Activated T-helper 1 cell treated with anti-CD3 and anti-CD28 coated beads, Interleukin-2, amount 50 U/mL, for 16 hours (primary cell): ENCODE measurements at places on chromosomes 7 and 10.

GRCh38 chr7:88309819-88310218, 3.1 kb upstream of the STEAP4 start:
- no peak for DNase-seq

GRCh38 chr10:102773986-102774385, 30.2 kb downstream of the WBP1L start:
- no peak for DNase-seq

GRCh38 chr10:50367732-50368131, 116.4 kb upstream of the ASAH2 start:
- DNase-seq: no peak

DNA sequence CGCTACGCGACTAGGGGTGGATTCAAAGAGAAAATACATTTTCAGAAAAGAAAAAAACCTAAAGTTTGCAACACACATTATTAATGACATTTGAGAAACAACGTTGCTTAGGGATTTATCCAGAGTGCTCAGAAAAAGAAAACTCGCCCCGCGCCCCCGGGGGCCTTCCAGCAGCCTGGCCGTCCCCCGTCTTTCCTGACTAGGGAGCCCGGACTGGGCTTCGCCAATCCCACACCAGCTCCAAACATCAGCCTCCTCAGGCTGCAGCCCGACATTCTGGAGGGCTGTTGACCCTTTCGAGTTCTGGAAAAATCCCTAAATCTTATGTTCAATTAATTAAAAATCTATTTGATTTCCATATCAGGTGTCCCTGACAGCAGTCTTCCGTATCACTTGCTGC, 48.6 kb downstream of the CLEC2L start:
- DNase-seq: no peak

GRCh38 chr7:128114806-128115205, 83.6 kb upstream of the LRRC4 start:
- no peak for DNase-seq

GRCh38 chr10:90862908-90863514, 5.2 kb upstream of the HTR7 start:
- DNase-seq: no peak

DNA sequence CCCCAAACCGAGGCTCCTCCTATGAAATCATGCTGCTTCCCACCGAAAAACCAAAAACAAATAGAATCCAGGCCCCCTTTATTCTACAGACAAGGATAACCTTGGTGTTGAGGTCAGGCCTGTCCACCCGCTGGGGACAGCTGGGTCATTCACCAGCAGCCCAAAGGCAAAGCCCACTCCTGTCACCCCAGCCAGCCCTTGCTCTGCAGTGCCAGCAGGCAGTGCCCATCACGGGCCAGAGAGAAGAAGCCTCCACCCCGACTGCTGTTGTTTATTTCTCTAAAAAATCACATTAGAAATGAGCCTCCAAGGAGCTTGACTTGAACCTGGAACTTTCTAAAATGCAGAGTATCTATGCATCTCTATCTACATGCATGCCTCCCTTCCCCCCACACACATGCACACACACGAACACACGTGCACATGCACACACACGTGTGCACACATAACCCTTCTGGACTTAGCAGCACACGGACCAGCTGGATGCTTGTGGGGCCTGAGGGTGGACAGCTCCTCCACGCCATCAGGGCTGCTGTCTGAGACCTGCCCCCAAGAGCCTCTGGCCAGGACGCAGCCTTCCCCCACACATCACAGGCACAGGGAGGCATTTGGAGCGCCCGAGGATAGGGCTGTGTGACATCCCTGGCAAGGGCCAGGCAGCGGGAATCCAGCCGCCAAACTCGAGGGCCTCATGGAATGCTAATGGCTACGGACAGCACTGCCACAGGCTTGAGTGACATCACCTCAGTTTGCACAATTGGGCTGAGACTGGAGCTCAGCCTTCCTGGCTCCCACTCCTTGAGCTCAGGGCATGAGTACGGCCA, 22.8 kb downstream of the PRKAG2 start:
- DNase-seq: no peak

- no peak for DNase-seq
Observed at GRCh38 chr7:127587663-127588018, 570 bp upstream of the ARF5 start.

GRCh38 chr7:146074195-146074765, 42.3 kb upstream of the CNTNAP2 start:
- no peak for DNase-seq

GRCh38 chr10:89134963-89135362, 72.2 kb downstream of the CH25H start:
- no peak for DNase-seq

GRCh38 chr7:41912851-41913567, 210.1 kb upstream of the INHBA start:
- no peak for DNase-seq

GRCh38 chr7:152667958-152668357, 8.0 kb downstream of the XRCC2 start:
- DNase-seq: no peak

GRCh38 chr10:15775513-15775912, 55.8 kb upstream of the ITGA8 start:
- no peak for DNase-seq

- no peak for DNase-seq
Observed at GRCh38 chr10:81215498-81215897, 659.5 kb upstream of the NRG3 start.

DNA sequence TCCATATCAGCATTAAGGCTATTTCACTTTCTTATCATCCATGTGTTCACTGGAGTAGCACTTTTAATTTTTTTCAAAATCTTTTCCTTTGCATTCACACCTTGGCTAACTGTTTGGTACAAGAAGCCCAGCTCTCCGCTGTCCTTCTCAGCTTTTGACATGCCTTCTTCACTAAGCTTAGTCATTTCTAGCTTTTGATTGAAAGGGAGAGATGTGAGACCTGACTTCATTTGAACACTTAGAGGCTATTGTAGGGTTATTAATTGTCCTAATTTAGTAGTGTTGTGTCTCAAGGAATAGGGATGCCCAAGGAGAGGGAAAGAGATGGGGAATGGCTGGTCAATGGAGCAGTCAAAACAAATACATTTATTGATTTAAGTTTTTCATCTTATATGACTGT, 350.0 kb downstream of the CXCL12 start:
- no peak for DNase-seq

DNA sequence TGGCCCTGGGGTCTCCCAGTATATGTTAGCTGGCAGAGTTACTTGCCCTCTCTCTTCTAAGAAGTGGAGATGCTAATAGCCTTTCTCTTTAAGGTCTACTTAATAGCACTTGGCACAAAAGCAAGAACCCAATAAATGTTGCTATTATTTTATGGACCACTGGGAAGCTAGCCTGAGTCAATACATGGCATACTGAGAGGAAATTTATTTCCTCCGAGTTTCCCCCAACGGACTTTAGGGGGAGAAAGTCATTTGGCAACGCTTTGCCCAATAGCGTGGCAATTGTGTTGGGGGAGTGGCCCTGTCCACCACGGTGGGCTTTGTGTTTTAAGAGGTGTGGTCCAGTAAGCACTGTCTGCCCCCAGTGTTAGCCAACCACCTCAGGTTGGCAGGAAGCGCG, 87.4 kb upstream of the SMNDC1 start:
- DNase-seq: no peak

DNA sequence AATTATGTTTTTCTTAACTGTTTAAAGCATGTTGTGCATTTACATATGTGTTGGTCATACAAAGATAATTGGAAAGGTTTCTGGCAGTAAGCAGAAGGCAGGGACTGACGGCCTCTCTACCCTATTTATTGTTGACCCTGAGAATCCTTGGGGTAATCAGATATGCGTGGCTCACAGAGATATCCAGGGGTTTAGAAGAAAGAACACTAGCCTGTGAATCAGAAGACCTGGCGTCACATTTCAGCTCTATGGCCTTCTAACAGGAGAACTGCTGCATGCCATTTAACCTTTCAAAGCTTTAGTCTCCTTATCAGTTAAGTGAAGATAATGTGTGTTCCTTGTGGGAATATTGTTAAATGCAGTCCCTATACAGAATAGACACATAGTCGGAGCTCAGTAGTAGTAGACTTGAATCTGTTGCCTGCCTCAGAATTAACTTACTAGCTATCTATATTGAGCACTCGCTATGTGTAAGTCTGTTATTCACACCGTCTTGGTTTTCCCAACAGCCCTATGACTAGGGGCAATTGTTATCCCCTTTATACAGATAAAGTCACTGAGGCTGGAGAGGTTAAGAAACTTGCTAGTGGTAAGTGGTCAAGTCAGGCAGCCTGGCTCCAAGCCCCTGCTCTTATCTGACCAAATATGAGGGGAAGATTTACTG, 129.6 kb upstream of the ANKRD1 start:
- DNase-seq: no peak

DNA sequence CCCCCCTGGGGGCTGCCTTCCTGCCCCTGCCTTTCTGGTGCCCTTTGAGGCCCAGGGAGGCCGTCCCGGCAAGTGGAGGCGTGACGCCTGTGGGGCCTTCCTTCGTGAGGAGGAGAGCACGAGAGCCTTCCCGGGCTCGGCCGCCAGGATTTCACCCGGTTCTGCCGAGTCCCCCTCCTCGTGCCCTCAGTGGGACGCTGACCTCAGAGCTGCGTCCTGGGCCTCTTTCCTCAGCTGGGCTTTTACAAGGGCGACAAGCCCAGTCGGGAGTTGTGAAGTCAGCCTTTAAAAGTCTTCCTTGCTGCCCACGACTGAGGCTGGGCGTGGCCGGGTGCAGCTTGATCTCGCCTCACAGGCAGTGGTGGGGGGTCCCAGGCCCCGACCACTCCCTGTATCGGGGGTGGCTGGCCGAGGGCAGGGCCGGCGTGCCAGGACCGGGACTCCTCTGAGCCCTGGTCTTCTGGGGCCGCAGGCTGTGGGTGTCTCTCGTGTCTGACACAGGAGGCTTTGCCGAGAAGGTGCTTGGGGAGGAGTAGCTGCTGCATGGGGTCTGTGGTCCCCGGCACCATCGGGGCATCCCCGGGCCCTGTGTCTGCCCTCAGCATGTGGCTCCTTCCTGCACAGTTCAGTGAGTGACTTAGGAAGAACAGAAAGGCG, 41.8 kb downstream of the FAM20C start:
- no peak for DNase-seq

GRCh38 chr10:61878740-61879068, 22.8 kb upstream of the ARID5B start:
- DNase-seq: no peak

GRCh38 chr10:12974078-12974477, 27.4 kb downstream of the CCDC3 start:
- DNase-seq: no peak

DNA sequence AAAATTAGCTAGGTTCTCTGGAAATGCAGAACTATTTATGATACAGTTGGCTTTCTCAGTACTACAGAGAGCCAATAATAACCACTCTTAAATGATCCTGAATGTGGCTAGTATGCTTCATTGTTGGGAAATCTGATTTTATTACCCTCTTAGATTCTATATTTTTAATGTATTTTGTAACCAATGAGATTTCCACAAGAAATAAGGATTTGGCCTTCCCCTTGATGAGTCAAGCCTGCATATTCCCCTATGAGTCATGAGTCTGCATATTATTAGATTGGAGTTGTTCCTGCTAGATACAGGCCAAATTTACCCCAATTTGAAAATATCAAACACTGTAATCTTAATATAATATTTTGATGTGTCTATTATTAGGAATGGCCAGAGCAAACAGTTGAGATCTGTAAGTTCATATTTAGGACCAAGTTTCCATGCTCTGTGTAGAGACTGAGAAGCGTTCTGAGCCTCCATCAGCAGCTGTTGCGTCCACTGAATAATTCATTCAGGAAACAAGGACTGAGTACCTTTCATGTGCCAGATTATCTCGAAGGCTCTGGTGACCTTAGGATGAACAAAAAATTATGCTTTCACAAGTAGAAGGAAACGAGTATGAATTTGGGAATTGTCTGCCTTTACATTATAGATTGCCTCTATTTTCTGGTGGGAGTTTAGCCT, 793.4 kb downstream of the NRG3 start:
- DNase-seq: no peak

DNA sequence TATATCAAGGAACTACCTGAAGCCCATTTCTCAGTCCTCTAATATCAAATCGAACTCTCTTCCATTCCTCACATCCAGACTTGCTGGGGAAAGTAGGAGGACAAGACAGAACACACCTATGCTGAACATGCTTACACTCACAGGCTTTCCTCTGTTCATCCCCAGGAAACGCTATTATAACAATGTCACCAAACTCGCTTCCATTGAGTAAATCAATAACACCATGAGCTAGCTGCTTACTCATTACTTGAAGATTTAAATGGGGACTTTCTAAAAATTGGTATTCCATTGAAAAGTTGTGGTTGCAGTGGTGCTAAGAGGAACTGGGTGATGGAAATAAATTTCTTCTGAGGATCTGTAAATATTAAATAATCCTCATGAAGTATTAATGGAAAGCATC, 88.8 kb downstream of the SLC25A13 start:
- DNase-seq: no peak

DNA sequence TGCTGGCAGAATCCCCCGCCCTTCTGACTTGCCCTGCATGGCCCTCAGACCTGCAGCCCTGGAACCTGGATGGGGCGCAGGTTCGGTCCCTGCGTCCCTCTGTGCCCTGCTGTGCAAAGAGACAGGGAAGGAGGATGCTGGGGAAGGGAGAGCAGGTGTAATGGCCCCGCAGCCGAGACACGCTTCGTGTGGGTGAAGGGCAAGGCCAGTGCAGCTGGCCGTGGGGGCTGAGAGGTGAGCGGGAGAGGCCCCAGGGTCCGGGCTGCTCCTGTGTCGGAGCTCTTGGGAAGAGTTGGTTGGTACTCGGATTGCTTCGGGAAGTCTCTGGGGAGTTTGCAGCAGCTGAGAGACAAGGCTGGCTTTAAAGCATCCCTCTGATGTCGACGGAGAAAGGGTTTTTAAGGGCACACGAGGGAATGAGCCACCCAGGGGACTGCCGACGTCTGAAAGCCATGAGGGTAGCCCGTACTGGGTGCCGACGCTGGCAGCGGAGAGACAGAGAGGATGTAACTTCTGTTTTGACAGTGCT, 6.5 kb downstream of the ELFN1 start:
- no peak for DNase-seq

DNA sequence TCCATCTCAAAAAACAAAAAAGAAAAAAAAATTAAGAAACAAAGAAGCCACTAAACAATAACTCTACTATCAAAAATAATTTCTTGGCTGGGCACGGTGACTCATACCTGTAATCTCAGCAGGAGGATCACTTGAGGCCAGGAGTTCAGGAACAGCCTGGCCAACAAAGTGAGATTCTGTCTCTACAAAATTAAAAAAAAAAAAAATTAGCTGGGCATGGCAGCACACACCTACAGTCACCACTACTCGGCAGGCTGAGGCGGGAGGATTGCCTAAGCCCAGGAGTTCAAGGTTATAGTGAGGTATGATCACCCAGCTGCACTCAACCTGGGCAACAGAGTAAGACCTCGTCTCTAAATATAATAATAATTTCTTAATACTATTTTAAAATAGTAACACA, 69.0 kb downstream of the PARD3 start:
- no peak for DNase-seq

GRCh38 chr10:814536-815302, 116.8 kb downstream of the LARP4B start:
- DNase-seq: no peak

DNA sequence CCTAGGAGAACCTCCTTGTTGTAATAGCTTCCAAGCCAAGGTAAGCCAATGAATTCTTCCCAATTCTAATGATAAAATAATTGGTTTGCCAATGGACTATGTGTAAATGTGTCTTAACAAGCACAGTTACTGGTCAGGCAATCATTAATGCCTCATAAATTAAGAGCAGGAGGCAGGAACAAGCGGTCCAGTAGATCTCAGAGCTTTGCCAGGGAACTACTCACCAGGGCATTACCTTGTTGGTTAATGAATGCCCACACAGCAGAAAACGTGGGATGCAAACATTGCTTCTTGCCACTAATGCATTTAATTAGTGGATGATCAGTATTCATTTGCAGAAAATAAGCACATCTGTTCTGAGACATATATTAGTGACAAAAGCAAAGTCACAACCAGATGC, 26.7 kb upstream of the ZNF800 start:
- no peak for DNase-seq
